ENCODE measurements at places on chromosomes 1 and 21.
A peak's percentile ranks its signal among the peaks of the same experiment; 100 is the strongest.

DNA sequence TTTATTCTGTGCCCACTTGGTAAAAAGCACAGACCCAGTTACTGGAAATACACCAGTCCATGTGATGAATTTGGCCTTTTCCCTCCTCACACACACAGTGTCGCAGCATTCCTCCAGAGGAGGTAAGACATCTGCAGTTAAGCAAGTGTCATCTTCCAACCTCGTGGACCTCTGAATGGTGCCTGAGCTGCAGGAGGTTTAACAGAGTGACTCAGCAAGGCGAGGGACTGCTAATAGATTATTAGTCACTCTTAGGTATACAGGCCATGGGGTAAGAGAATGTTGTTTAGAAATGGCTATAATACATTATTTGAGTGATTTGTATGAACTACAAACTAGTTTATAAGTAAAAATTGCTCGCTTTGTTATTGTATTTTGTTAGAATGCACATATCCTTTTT lies 8.6 kb upstream of the LRRC8B start:
- DNase-seq: no peak

GRCh38 chr1:228176024-228176395 lies 10.4 kb downstream of the IBA57 start:
- DNase-seq: no peak

DNA sequence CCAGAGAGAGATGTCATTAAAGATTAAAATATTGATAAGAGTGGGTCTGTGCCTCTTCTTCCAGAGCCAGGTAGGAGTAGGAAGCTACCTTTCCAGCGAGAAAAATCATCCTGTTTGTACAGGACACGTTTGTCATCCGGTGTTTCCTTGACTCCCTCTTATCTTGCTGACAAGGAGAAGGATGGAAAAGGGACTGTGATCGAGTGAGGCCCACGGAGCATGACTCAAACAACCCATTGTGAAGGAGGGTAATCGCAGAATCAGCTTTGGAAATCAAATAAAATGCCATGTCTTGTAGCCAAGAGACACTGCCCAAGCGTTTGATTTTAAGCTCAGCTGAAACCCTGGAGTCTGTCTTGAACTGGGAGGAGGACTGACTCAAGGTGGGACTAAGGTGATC lies 97.7 kb downstream of the IGSF21 start:
- no peak for DNase-seq

- DNase-seq: no peak
Measured at GRCh38 chr1:227776331-227776771, 39.1 kb upstream of the PRSS38 start.

GRCh38 chr21:34889320-34889675 lies 159.8 kb downstream of the RUNX1 start:
- DNase-seq: peak; percentile 33

DNA sequence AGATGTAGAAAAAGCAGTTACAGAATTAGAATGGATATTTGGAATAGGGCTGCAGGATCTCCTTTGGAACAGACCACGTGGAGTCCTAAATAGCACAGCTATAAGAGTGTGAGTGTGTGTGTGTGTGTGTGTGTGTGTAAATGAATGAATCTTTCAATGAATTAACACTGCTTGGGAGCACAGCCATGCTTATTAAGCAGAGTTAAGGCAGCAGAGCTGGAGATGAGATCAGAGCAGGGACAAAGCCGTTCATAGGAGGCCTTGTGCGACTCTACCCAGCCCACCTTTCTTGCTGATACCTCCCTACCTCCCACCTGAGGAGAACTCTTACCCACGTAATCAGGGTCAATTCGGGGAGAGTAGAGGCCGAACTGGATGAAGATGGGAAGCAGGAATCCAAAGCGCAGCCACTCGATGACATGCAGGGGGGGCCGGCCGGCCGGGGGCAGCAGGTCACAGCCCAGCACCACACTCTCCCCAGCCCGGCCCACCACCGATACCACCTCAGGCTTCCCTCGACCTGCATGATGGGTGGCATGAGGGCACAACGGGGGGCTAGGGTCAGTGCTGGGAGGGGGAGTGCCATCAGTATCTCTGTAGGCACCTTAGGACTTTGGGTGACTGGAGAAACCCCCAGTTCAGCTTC lies 2.7 kb downstream of the IGSF9 start:
- no peak for DNase-seq

- no peak for DNase-seq
Measured at GRCh38 chr1:78468521-78468920, 22.3 kb upstream of the PTGFR start.

All from activated CD8-positive, alpha-beta memory T cell treated with anti-CD3 and anti-CD28 coated beads for 48 hours (primary cell).